CD4-positive, alpha-beta T cell (primary cell): ENCODE measurements at places on chromosomes 12 and 14. TPM values are rescaled to one million over a fixed set of nuclear protein-coding genes. Genes with fewer than 3 reads are reported as not detected.

The CLEC4A gene
- total RNA-seq = 1.0 TPM

The SRGAP1 gene
- 0.03 TPM for total RNA-seq

The DIO3 gene
- total RNA-seq = not detected

The EGLN3 gene
- 1.3 TPM for total RNA-seq

The LRP1 gene
- total RNA-seq = 8.5 TPM

The PLCZ1 gene
- total RNA-seq = not detected
